Aorta (tissue), 5 donors: ENCODE measurements at places on chromosomes 11 and 22. TPM values are rescaled to one million over a fixed set of nuclear protein-coding genes. Genes with fewer than 3 reads are reported as not detected.
A peak's percentile ranks its signal among the peaks of the same experiment; 100 is the strongest.

- DNase-seq: no peak
Measured at GRCh38 chr11:4041731-4042391, 52.7 kb upstream of the RRM1 start.

GRCh38 chr11:118619444-118620197 is 12.2 kb downstream of the PHLDB1 start:
- DNase-seq: peak; percentile 85

DNA sequence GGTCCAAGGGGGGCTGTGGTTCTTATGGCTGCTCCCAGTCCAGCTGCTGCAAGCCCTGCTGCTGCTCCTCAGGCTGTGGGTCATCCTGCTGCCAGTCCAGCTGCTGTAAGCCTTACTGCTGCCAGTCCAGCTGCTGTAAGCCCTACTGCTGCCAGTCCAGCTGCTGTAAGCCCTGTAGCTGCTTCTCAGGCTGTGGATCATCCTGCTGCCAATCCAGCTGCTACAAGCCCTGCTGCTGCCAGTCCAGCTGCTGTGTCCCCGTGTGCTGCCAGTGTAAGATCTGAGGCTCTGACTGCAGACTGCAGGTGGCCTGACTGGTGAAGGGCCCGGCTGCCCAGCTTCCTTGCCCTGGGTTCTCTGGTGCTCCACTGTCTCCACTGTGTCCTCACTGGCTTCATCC is 696 bp downstream of the KRTAP5-5 start:
- no peak for DNase-seq

- DNase-seq: no peak
Measured at GRCh38 chr11:29584342-29584741, 432.5 kb downstream of the KCNA4 start.

DNA sequence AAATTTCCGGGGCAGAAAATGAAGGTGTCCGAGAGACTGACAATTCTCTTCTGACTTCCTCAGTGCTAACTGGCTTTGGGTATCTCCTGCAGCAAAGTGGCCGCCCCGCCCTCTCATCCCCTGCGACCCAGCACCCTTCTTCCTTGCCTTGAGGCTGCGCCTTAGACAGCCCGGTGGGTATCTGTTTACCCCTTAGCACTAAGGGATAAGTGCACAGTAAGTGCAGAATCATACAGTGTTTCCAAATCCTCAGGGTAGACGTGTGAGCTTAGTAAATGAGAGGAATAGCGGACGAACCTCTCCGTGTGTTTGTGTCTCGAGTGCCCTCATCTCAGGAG is 368 bp upstream of the CHORDC1 start:
- no peak for DNase-seq

DNA sequence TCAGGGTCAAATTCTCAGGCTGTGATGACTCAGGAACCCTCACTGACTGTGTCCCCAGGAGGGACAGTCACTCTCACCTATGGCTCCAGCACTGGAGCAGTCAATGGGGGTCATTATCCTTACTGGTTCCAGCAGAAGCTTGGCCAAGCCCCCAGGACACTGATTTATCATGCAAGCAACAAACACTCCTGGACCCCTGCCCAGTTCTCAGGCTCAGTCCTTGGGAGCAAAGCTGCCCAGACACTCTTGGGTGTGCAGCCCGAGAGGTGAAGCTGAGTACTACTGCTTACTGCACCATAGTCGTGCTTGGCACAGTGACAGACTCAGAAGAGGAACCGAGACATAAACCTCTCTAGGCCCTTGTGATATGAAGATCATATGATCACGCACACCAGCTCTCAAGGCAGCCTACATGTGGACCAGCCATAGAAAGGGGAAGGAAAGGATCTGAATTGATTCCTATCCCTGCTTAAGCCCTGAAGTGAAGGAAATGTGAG is 58.2 kb downstream of the ZNF280B start:
- DNase-seq: peak; percentile 70

- DNase-seq: no peak
Measured at GRCh38 chr11:41497974-41498373, 38.5 kb upstream of the LRRC4C start.

- peak; percentile 39 for DNase-seq
Measured at GRCh38 chr22:20464096-20464614, 26.5 kb upstream of the SCARF2 start.

DNA sequence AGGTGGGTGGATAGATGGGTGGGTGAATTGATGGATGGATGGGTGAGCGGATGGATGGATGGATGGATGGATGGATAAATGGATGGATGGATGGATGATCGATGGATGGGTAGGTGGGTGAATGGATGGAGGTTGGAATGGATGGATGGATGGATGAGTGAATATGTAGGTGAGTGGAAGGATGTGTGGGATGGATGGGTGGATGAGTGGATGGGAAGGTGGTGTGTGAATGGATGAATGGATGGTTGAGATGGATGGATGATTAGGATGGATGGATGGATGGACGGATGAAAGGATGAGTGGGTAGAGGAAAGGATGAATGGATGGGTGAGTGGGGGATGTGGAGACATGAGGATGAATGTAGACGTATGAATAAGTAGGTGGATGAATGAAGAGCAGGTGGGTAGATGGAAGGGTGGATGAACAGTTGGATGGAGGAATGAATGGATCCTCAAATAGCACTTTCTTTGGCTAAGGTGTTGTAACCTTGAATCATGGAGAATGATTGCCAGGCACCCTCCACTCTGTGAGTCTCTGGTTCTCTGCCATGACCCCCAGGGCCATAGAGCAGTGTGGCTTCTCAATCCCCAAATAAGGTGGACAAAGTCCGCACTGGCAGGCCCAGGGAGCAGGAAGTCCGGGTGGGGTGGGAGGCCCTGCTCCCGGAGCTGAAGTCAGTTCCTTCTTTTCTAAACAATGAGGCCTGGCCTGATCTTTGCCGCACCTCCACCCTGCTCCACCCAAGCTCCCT is 36.9 kb downstream of the IGF2 start:
- no peak for DNase-seq

DNA sequence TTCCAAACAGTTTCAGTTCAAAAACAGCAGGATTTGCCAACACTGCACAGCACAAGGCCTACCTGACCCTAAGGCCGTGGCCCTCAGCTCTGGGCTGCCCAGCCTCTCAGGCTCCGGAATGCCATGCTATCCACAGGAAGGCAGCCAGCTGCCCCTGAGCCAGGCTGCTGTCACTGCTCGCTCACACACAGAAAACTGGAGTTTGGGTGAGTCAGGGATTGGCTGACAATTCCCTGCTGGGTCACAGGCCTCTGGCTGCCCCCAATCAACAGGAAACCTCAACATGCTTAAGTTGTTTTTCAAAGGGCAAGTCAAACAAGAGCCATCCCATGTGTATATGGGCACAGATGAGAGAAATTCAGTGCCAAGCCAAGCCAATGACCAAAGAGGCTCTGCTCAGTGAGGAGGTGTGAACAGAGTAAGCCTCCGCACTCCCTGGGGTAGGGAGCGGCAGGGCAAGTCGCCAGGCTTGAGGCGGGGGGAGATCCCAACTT is 50.2 kb downstream of the RPL27A start:
- peak; percentile 93 for DNase-seq

Gene OR6T1
- not detected for total RNA-seq

Gene GAL3ST1
- 1.2 TPM for total RNA-seq

Gene TSKU
- total RNA-seq: 31.5 TPM

Gene NAV2
- total RNA-seq: 84.6 TPM

Gene TSPO
- total RNA-seq: 120 TPM

Gene ZNF214
- total RNA-seq: 2.4 TPM

Gene GUCY1A2
- 37.9 TPM for total RNA-seq
